ENCODE measurements at places on chromosomes 2 and 18. TPM values are rescaled to one million over a fixed set of nuclear protein-coding genes. Genes with fewer than 3 reads are reported as not detected.

- DNase-seq = no peak
Observed at GRCh38 chr2:20966061-20966595, 77.7 kb downstream of the APOB start.

DNA sequence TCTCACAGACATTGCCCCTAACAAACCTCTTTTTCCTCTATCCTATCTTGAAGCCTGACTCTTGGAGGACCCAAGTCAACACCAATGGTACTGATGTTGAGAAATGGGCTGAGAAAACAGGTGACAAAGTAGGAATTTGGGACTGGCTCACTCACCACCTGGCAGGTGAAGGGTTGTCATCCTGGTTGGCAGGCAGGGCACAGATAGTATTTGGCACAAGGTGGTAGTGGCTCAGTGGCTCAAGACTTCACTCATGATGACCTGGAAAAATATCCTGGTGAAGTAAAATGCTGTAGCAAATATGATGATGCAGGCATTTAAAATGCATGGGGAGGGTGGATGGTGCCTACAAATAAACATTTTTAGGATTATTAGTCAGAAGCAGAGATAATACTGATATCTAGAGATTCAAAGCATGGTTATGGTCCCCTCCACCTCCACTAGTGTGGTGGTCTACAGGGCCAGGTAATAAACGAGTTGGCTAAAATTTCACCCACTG, 38.0 kb upstream of the GLS start:
- no peak for DNase-seq

DNMT3A gene
- 18.6 TPM for total RNA-seq

DNA sequence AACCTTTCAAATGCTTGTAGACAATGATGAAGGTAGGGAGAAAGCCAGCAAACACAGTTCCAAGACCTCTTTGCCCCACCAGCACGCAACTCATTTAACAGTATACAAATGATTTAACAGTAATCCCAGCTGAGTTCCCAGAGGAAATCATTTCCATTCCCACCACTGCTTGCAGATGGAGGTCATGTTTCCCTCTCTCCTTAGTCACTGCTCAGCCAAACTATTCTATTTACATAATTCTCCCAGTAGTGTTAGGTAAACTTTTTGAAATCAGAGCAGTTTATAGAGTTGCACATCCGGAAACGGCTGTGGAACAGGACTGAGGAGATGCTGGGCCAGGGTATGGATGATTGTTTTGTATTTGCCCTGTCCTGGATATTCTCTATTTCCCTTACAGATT, 328.5 kb downstream of the FIGN start:
- DNase-seq = no peak
